ENCODE measurements at places on chromosomes 3 and 15.
A peak's percentile ranks its signal among the peaks of the same experiment; 100 is the strongest.

GRCh38 chr3:105827959-105828358 lies 40.9 kb downstream of the CBLB start:
- peak; percentile 97 for DNase-seq

- no peak for DNase-seq
Measured at GRCh38 chr3:10470120-10471053, 35.0 kb downstream of the ATP2B2 start.

DNA sequence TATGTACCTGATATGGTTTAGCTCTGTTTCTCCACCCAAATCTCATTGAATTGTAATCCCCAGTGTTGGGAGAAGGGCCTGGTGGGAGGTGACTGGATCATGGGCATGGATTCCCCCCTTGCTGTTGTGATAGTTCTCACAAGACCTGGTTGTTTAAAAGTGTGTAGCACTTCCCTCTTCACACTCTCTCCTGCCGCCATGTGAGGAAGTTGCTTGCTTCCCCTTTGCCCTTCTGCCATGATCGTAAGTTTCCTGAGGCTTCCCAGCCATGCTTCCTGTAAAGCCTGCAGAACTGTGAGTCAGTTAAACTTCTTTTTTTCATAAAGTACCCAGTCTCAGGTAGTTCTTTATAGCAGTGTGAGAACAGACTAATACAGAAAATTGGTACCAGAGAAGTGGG lies 93.1 kb downstream of the C3orf70 start:
- DNase-seq: no peak

GRCh38 chr3:182682263-182683241 lies 110.8 kb upstream of the ATP11B start:
- DNase-seq: peak; percentile 53

- no peak for DNase-seq
Measured at GRCh38 chr3:134978658-134979057, 183.6 kb downstream of the EPHB1 start.

DNA sequence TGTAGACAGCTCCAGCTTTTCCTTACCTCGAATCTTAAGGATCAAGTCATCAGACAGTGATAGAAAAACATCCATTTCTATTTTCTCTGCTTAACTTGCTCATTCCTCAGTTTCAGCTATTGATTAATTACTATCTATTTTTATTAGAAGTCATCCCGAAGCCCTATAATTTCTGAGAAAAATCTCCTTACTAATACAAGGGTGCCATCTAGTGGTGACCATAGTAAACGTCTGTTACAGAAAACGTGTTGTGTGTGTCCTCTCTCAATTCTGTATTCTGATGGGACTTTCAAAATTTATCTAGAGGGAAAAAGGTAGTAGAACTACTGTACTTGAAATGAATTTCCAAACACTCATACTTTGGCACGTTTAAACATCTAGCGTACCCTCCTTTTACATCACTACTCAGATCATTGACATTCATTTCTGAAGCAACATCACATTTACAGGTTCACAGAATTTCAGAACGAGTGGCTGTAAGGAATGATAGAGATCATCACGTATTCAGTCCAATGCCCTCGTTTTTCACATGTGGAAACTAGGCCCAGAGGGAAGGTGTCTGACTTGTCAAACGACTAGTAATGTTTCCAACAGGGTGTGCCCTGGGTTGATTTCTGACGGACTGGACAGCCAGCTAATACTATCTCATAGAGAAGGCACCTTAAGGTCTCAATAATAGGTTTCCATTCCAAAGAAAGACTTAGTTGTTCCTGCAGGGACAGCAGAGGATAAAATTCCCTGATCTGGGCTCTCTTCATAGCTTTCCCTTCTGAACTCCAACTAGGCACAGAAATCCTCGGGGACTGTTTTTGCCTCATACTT lies 25.6 kb downstream of the HACD2 start:
- DNase-seq: peak; percentile 79

All from choroid plexus epithelial cell (primary cell).